ENCODE measurements at places on chromosomes 11 and 22.

DNA sequence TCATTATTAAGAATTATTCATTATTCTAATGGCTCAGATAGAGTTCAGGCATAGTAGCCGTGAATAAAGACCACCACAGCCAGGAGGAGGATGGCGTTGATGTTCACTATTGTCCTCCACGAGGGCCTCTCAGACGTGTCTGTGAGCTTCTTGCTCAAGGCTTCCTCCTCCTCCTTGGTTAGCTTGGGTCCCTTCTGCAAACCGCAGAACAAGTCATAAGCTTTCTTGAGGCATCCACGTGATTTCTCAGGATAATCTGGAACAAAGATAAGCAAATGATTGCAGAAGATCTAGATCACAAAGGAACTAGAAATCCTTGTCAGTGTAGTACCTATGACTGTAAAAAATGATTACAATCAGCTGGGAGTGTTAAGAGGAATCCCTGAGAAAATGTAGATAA, 13.6 kb upstream of the RFPL2 start:
- no peak for DNase-seq

GRCh38 chr22:43147821-43148220, 3.5 kb upstream of the TSPO start:
- DNase-seq, result no peak

- DNase-seq, result peak; percentile 51
These were observed 11.0 kb downstream of the CRELD2 start for GRCh38 chr22:49929211-49929979.

DNA sequence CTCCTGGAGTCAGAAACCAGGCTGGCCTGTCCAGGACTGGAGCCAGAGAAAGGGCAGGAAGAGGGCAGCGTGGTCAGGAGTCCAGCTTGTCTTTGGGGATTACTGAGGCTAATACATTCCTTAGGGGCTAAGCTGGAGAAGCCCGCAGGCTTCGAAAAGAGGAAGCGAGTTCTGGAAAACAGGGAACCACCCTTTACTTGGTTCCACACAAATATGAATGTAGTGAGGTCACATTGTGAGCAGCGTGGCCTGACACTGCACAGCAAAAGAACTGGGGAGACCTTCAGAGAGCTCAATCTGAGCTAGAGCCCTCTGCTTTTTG, 132.3 kb downstream of the CEP164 start:
- DNase-seq, result no peak

DNA sequence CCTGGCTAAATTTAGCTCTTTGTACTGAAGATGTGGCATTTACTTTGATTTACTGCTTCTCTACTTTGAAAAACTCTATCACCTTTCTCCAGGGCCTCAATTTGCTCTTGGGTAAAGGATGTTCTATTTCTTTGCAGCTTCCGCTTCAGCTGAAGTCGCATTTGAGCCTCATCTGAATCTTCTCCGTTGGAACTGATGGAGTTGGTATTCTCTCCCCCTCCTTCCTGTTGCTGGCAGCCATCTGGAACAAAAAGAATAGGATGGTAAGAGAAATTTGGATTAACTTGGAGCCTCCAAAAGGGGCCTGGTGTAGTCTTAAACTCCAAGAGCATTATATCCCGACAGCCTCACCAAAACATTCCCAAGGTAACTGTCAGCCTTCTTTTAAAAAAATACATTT, 16.6 kb downstream of the PAX6 start:
- DNase-seq, result no peak

- DNase-seq, result no peak
These were observed 27.4 kb upstream of the GRIA4 start for GRCh38 chr11:105582497-105582896.

- DNase-seq, result no peak
These were observed 34.6 kb upstream of the CRTAM start for GRCh38 chr11:122803716-122804115.

DNA sequence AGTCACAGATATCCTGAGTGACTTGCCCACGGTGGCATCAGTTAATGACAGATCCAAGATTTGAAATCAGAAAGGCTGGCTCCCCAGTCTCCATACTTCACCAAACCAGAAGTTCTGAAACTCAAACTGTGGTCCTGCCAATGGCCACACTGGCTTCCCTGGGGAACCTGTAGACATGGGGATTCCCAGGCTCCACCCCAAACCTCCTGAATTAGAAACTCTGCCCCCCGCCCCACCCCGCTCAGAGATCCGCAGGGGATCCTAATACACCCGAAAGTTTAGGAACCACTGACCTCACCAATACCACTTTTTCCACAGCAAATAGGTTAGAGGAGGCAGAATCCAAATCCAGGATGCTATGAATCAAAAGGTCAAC, 15.3 kb downstream of the RTN4RL2 start:
- DNase-seq, result no peak

GRCh38 chr22:43441751-43442150, 29.9 kb downstream of the MPPED1 start:
- DNase-seq, result no peak

- no peak for DNase-seq
These were observed 59.5 kb downstream of the LINC01488 start for GRCh38 chr11:69541001-69541285.

DNA sequence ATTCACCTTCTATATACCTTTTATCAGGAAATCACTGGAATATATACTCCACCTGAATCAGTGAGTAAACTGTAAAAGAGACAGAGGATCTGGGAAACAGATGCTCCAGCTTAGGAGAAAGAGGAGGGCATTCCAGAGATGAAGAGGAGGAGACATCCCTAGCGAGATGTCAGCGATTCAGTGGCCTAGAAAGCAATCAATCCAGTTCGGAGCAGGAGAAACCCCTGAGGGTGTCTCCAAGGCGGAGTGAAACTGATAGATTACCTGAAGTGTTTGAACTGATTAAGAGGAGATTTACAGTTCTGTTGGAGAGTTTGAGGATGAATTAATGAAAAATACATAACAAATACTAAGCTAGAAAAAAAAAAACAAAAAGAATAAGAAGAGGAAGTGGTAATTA, 24.5 kb upstream of the TNRC6B start:
- no peak for DNase-seq

DNA sequence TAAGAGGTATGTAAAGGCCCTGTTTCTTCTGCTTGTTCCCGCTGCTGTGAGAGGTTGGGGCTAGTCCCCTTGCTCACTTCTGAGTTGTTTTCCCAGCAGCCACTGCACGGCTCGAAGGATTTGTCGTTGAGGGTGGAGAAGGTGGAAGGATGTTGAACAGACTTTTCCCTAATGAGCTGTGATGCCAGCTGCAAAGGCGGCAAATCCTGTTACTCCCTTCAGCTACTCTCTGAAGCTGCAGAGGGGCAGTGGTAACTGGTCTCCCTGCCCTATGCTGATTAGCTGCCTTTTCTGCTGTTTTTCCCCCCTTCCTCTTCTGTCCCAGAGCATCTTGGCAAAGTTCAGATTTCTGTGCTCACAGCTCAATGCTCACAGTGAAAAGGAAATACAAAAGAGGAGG, 90.4 kb upstream of the SLC25A18 start:
- DNase-seq, result no peak

GRCh38 chr11:111325259-111325658, 26.9 kb downstream of the POU2AF3 start:
- no peak for DNase-seq

- no peak for DNase-seq
These were observed 22.1 kb upstream of the ASCC2 start for GRCh38 chr22:29860006-29860766.

GRCh38 chr11:93861808-93862207, 11.4 kb upstream of the VSTM5 start:
- no peak for DNase-seq

DNA sequence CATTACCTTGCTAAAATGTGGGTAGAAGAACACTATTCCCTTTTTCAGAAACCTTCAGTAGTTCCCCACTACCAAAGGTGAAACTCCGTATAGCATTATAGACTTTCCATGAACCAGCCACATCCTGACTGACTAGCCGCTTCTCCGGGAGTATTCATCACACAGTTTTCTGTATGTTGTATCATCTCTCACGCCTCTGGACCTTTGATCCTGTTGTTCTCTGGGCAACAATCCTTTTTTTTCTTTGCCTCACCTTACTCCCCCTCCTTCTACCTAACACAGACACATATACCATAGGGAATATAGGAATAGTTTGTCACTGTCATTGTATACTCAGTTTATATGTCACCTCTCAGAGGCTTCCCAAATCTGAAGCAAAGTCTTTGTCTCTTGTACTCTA, 20.8 kb downstream of the ZC3H12C start:
- no peak for DNase-seq

DNA sequence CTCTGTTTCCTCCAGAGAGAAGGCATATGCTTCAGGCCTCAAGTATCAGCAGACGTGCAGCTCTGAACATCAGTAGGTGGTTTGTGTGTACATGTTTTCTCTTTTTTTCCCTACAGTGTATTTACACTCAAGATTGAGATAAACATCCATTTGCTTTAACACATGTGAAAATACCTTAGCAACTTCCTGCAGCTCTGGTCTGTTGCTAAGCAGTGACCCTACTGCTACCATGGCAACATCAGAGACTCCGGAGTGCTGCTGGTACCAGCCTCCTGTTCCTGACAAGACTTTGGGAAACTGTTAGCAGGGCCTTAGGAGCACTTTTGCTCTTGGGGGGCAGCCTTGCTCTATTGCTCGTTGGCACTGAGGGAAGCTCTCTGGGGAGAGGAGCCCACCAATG, 221.2 kb upstream of the PLET1 start:
- DNase-seq, result no peak

- no peak for DNase-seq
These were observed 108.4 kb downstream of the GALNT18 start for GRCh38 chr11:11513422-11513821.

DNA sequence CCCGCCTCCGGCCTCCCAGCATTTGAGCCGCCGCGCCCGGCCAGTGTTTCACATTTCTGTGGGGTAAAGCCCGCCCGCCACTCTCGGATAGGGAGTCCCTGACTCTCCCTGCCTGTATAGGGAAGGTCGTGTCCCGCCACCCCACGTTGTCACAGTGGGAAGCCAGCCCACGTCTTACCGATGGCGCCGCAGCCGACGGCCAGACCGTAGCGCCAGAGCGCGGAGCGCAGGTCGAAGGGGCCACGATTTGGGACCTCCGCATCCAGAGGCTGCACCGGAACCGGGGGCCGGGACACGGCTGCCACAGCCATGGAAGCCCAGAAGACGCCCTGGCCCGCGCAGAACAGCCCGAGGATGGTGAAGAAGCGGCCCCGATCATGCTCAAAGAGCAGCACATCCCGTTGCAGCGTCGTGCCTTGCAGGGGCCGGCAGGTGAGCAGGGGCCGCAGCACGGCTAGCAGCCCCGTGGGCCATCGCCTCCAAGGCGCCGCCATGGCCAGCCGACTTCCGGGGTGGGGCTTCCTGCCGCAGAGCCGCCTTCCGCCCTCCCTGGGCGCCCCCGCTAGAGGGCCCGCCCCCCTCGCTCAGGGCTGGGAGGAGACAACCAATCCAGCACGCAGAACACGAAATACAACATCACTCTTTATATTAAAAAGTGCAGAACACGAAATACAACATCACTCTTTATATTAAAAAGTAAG, at the start of gene TMEM223:
Gene TMEM223 (minus strand): TSS at position 506 of the 701 bp plus-strand sequence. CDS start 12 bp downstream, at position 494.
- peak; percentile 82 for DNase-seq

DNA sequence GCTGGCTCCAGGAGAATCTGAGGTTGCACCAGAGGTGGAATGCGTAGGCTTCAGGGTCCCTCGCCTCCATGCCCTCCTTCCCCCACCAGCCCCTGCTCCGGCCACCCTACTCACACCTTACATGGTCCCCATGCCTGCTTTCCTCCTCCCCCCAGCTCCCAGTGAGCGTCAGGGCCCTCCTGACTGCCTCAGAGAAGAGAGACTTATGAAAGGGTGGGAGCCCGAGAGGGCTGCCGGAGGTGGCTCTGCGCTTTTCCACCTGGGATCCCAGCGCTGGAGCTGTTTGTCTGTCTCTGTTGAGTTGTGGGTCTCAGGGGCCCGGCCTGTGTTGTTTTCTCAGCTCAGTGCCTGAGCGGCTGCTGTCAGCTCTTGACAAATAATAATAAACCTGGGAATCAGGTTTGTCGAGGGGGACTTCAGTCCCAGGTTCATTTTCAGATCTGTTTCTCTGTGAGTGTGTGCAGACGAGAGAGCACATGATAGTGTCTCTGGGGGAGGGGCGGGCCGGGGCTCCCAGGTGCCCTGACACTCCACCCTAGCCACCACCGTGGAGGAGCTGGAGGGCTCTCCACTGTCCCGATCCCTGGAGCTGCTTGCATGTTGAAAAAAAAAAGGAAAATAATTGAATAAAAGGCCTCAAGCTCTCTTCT, 153.7 kb downstream of the FEZ1 start:
- no peak for DNase-seq

DNA sequence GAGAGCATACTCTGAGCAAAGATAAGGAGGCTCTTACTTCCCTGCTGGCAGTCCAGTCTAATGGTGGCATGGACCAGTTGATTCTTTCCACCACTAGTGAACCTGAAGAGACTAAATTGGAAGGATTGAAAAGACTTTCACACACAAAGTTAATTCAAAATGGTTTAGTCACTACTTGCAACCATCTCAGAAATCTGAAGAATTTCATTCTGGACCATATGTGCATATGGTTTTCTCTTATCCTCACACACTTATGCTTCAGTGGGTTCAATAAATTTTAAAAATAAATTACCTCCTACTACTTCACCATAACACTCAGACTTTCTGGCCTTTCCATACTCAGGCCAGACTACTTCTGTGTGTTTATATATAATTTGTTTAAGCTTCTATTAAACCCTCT, 44.7 kb downstream of the CADM1 start:
- no peak for DNase-seq

DNA sequence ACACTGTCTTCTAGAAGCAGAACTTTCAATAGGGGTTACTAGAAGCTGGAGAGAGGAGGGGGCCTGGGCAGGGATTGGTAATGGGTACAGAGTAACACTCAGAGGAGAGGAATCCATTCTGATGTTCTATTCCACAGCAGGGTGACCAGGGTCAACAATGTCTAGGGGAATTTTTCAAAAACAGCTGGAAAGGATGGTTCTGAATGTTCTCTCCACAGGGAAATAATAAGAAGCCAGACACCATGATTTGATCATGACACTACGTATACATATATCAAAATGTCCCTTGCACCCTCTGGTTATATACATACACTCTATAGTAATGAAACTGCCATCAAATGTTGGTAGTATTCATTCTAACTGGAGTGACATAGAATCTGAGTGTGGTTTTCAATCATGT, 111.2 kb upstream of the TOP3B start:
- no peak for DNase-seq

GRCh38 chr22:19810381-19811201, 44.1 kb downstream of the GNB1L start:
- DNase-seq, result no peak

DNA sequence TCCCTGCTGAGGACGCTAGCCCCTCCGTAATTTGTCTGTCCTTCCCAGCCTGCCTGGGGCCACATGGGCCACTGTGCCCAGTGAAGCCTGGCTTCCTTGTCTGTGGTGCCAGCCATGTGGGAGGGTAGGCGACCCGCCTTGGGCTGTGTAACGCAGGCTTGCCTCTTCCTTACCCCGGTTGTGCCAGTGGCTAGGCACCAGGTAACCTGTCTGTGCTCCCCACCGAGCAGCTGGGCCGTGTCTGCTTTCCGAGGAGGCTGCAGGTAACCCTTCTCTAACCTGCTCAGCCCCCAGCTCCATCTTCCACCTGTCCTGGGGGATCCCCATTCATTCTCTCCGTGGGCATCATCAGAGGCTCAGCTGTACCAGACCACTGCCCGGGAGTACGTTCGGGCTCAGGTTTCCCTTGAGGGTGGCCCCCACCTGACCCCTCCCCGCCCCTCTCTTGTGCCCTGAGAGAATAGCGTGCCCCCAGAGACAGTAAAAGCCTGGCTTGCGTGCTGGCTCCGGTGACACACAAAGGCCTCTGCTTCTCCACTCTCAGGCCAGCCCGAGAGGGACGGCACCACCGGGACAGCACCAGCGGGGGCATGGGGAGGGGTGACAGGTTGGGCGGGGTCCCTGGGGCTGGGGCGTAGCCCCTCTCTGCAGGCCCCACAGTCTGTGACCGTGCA, 79.1 kb downstream of the CDKN1C start:
- DNase-seq, result no peak
